Progenitor cell of endocrine pancreas (in vitro differentiated cells): ENCODE measurements at places on chromosomes 13 and 19. TPM values are rescaled to one million over a fixed set of nuclear protein-coding genes. Genes with fewer than 3 reads are reported as not detected.
A peak's percentile ranks its signal among the peaks of the same experiment; 100 is the strongest.

DNA sequence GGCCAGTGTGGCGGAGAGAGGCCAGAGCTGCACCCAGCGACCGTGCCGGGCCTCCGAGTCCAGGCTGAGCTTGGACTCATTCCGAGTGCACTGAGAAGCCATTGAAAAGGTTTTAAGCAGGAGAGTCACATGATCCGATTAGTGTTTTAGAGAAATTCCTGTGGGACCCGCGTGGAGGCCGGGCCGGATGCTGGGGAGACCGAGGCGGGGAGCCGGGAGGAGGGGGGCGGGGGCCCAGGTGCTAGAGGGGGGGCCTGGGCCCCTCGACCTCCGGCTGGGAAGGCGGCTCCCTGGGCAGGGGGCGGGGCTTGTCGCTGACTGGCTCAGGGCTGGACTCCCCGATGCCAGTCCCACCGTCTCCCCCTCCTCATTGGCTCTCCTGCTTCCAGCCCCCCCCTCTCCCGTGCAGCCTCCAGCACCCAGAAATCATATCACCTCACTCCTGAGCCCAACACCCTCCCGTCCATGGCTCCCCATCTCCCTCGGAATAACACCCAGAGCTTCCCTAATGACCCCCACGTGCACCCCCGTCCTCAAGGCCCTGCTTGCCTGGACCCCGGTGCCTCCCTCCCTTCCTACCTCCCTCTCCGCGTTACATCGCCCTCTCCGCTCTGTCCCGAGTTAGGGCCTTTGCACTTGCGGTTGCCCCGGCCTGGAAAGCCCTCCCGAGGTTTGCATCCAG is 5.2 kb upstream of the ZNF579 start:
- H3K4me3 ChIP-seq: peak overlapping the region; percentile 79
- H3K27me3 ChIP-seq: no peaks in the 10 kb centered on the region
- peak; percentile 78 for DNase-seq
- H3K4me1 ChIP-seq: peaks cover 26% of the 10 kb centered on the region
- H3K36me3 ChIP-seq: no peaks in the 10 kb centered on the region
- peak overlapping the region; percentile 97 for H3K27ac ChIP-seq

DNA sequence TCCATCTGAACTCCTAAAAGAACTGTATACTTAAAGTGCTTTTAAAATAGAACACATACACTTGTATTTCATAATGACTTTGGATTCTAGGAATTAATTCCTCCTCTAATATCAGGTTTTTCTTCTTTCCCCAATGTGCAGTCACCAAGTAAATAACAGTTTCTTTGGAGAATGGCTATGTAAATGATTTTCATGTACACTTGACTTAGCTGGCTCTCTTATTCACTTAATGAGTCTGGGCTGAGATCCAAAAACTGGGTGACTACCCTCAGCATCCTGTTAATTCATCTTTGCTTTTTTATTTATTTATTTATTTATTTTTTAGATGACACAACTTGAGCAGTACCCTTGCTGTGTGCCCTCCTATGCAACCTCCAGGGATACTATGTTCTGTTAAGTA is 1003.7 kb downstream of the SLITRK1 start:
- H3K36me3 ChIP-seq: no peaks in the 10 kb centered on the region
- H3K27me3 ChIP-seq: peaks cover 3% of the 10 kb centered on the region
- peaks cover 7% of the 10 kb centered on the region for H3K4me1 ChIP-seq
- no peak overlapping the region for H3K4me3 ChIP-seq
- DNase-seq: no peak
- no peak overlapping the region for H3K27ac ChIP-seq

The CATSPERD gene
- total RNA-seq: not detected in 2 replicates

DNA sequence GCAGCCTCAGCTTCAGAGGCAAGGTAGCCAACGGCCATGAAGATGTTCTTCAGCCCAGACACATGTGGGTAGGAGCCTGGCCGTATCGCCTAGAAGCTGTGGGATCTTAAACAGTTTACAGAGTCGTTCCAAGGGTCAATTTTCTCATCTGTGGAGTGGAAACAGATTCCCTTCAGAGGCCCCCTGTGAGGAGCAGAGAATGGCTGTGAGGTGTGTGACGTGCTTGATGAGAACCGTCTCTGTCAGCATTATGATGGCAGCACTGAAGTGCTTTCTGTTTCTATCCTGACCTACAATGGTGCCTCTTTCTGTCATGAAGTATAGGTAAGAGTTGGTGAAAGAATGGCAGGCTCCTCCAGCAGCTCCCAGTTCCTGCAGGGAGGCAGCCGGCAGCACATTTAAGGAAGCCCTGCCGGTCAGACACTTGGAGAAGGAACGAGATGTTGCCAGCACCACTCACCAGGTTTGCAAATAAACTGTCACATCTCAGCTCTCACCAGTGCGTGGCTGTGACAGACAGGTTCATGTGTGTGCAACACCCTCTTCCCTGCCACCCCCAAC is 277.3 kb downstream of the FOXO1 start:
- H3K36me3 ChIP-seq: no peaks in the 10 kb centered on the region
- H3K27ac ChIP-seq: no peak overlapping the region
- no peak for DNase-seq
- no peaks in the 10 kb centered on the region for H3K4me1 ChIP-seq

- H3K4me3 ChIP-seq: no peak overlapping the region
- H3K27me3 ChIP-seq: no peaks in the 10 kb centered on the region
- H3K36me3 ChIP-seq: peaks cover 49% of the 10 kb centered on the region
- H3K4me1 ChIP-seq: no peaks in the 10 kb centered on the region
These were observed 29.0 kb downstream of the CKM start for GRCh38 chr19:45293682-45294081.

The VSIG10L gene
- total RNA-seq: 6.3 and 7.0 TPM in 2 replicates

The ZNF329 gene
- total RNA-seq: 15.3 and 17.0 TPM in 2 replicates

The CGB2 gene
- not detected in 2 replicates for total RNA-seq
